ENCODE measurements at places on chromosomes 6 and 20. TPM values are rescaled to one million over a fixed set of nuclear protein-coding genes. Genes with fewer than 3 reads are reported as not detected.

CST7 gene
- not detected for total RNA-seq

DNA sequence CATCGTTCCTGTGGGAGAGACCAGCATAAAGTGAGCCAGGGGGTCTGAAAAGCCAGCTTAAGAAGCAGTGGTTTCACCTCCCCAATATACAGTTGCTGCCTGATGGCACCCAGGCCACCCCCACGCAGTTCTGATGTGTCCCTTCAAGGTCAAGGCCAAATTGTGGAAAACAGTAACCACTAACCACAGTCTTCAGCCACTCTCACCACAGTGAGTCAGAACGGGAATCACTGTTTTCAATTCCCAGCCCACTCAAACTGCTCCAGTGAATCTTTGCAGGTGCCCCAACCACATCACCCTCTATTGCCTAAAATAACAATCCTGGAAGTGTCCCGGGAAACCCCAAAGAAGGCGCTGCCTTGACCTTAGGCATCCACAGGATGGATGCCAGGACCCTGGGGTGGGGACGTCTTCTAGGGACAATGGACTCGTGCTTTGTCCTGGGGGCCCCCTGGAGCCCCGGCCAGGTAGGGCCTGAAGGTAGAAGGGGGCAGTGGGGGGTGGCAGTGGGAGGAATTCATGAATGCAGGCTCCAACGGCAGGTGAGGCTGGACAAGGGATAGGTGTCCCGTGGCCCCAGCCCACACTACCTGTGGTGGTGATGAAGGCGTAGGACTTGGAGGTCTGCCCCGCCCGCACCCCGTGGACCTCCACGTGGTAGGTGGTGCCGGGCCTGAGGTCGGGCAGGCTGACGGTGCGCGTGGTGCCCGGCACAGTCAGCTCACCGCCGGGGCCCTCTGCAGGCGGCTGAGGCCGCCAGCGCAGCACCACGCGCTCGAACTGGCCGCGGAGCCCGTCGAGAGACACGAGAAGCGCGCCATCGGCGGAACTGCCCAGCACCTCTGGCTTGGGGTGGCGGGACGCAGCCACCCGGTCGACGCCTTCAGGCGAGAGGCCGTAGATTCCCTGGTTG, 22.2 kb downstream of the TNXB start:
- DNase-seq = no peak

OSBPL2 gene
- 18.0 TPM for total RNA-seq

- DNase-seq = no peak
Measured at GRCh38 chr6:31711233-31711632, 3.9 kb upstream of the LY6G6D start.

GRCh38 chr6:119024111-119024510, 54.4 kb downstream of the FAM184A start:
- peak; percentile 19 for DNase-seq

GRCh38 chr6:41723530-41724227, 11.7 kb downstream of the TFEB start:
- DNase-seq = no peak

DNA sequence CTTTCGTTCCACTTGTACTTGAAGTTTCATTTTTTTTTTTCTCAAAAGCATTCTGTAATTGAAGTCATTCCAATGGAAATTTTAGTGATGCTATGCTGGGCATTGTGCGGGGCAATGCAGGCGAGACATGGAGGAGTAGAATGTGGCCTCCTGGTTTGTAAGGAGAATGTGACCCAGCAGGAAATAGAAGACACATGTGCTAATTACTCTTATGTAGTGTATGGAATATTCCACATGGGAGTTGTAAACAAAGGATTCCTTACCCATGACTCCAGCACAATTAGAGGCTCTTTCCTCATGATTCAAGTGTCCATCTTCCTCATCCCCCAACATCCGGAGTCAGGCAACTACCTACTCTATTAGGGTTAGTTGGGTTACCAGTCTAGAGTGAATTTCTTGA, 14.9 kb upstream of the RFPL4B start:
- DNase-seq = no peak

- no peak for DNase-seq
Measured at GRCh38 chr6:157281570-157281969, 41.7 kb downstream of the TMEM242 start.

HSPA1L gene
- 0.98 TPM for total RNA-seq

TRIM40 gene
- not detected for total RNA-seq

GRCh38 chr20:5364136-5364821, 47.5 kb upstream of the PROKR2 start:
- no peak for DNase-seq

NFKBIE gene
- total RNA-seq = 27.7 TPM

DNA sequence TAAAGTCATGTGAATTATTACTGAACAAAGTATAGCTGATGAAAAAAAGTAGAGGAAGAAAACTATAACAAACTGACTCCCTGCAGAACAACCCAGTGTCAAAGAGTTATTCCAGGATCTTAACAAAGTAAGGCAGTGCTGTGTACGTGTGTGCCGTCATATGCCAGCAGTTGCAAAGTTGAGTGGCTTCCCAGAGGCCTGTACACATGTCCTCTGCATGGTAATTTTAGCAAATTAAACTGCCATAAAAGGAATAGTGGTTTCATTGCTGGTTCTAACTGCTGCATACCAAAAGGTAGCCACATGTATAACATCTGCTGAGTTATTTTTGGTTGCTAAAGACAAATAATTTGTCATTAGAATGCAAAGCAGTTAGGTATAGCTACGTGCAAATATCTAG, 44.8 kb downstream of the RIPOR2 start:
- DNase-seq = no peak

DNA sequence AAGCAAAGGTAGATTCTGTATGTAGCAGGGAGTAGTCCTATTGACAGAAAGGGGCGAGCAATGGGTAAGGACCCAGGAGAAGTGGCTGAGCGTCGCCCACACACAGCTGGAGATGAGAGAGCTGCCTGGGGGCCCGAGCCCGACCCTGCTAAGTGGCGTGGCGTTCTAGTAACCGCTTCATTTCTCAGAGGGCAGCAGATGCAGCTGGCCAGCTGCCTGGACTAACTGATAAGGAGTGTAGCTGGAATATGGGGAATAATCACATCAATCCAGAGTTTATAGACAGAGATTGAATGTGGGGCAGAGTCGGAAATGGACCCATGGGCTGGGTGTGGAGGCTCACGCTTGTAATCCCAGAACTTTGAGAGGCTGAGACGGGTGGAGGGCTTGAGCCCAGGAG, 64.4 kb downstream of the EZR start:
- no peak for DNase-seq

CHRNA4 gene
- 1.4 TPM for total RNA-seq

DNA sequence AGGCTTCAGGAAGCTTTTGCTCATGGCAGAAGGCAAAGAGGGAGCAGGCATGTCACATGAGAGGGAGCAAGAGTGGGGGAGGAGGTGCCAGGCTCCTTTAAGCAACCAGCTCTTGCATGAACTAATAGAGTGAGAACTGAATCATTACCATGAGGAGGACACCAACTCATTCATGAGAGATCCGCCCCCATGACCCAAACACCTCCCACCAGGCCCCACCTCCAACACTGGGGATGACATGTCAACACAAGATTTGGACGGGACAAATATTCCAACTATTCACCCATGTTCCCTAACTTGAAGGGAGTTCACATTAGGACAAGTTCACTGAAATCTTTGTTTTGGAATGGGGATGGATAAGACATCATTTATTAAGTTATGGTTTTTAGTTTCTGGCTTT, 155.2 kb upstream of the ESR1 start:
- no peak for DNase-seq

GRCh38 chr20:50540620-50541605, 30.7 kb downstream of the PTPN1 start:
- peak; percentile 14 for DNase-seq

WFDC5 gene
- total RNA-seq = not detected

- peak; percentile 84 for DNase-seq
Measured at GRCh38 chr6:142885182-142885867, 59.7 kb downstream of the HIVEP2 start.

NOX3 gene
- total RNA-seq = not detected

GRCh38 chr20:36624068-36624943, 18.7 kb downstream of the RAB5IF start:
- no peak for DNase-seq

DNA sequence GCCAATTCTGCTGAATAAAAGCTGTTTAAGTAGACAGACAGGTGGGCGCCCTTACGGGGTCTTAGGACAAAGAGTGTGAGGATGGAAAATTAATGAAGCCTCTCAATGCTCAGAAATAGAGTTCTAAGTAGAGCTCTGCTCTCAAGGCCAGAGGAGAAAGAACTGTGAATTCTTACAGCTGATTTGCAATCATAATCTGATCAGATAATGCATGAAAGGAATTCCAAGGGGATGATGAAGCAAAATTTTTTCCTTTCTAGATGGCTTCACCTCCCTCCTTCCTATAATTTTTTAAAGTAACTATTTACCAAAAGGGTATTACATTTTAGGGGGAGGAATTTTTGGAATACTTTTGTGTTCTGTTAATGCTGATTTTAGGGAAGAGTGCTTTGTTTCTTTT, 308.1 kb upstream of the HS3ST5 start:
- DNase-seq = no peak

DNA sequence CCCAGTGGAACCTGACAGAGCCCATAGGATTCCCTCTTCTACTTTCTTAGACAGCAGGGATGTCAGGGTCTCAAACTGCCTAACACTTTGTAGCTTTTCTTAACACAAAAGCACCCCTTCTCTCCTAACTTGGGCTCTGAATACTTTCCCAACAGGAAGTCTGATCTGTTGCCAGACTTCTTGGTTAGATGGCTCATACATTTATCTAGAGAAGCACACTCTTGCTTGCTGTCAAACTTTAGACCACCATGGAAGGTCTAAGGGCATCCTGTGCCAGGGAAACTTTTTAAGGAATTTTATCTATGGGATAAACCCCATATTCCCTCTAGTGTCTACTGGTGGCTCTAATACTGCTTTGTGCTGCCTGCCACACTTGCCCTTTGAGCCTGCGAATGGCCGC, 3.3 kb upstream of the C6orf136 start:
- DNase-seq = no peak

GGTLC1 gene
- not detected for total RNA-seq

- peak; percentile 30 for DNase-seq
Measured at GRCh38 chr6:53439556-53439955, 90.8 kb upstream of the ELOVL5 start.

HSPA12B gene
- not detected for total RNA-seq

All from G401 (cell line).